ENCODE measurements at places on chromosomes 12 and 14. TPM values are rescaled to one million over a fixed set of nuclear protein-coding genes. Genes with fewer than 3 reads are reported as not detected.

DNA sequence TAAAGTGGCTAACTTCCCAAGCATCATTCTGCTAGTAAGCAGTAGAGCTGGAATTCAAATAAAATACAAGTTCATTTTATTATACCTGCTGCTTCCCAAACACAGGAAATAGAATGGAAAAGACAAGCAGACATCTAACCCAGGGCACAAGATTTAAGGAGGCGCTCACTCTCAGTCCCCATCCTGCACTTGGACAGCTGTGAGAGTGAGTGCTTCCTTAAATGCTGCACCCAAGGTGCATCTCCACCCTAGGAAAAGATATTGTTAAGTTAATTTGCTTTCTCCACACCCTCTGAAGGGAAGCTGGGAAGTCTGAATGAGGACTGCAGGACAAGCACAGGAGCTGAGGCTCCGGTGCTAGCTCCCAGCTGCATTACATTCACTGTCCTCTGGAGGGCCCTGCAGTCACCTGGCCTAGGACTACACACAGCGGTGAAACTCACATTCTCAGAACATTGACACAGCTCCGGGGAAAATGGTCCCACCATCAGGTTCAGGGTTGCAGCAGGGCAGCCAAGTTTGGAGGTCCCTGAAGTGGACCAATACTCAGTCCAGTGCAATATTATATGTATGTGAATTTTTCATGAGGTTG is 14.2 kb downstream of the HEBP1 start:
- no peaks in the 10 kb centered on the region for H3K4me1 ChIP-seq
- no peak overlapping the region for H3K4me3 ChIP-seq
- DNase-seq = no peak
- no peak overlapping the region for H3K27ac ChIP-seq
- H3K36me3 ChIP-seq = no peaks in the 10 kb centered on the region
- no peaks in the 10 kb centered on the region for H3K27me3 ChIP-seq

- peaks cover 8% of the 10 kb centered on the region for H3K4me1 ChIP-seq
- no peak for DNase-seq
- H3K27me3 ChIP-seq = no peaks in the 10 kb centered on the region
- no peak overlapping the region for H3K27ac ChIP-seq
- H3K4me3 ChIP-seq = no peak overlapping the region
Measured at GRCh38 chr12:67468549-67469245, 179.8 kb upstream of the DYRK2 start.

DNA sequence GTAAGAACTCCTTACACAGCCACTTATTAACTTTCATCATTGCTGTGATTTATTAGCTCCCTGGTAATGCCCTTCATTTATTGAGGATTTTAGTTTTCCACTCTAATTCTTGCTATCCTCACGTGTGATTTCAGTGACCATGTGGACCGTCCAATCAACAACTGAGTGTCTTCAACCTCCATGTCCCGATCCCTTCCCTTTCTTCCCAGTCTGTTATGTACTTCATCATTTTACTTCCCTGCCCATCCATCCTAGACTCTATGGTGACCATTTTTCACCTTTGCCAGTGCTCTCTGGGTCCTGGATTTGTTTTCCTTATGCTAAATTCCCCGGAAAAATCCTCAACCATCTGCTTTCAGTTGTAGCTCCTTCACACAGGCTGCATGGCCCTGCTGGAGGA is 111.0 kb downstream of the MSRB3 start:
- H3K4me3 ChIP-seq = no peak overlapping the region
- H3K27me3 ChIP-seq = no peaks in the 10 kb centered on the region
- no peaks in the 10 kb centered on the region for H3K36me3 ChIP-seq

GRCh38 chr14:34164162-34164864 is 213.4 kb upstream of the EGLN3 start:
- no peak for DNase-seq
- no peaks in the 10 kb centered on the region for H3K36me3 ChIP-seq
- H3K4me3 ChIP-seq = no peak overlapping the region
- H3K27me3 ChIP-seq = no peaks in the 10 kb centered on the region
- H3K27ac ChIP-seq = no peak overlapping the region
- H3K4me1 ChIP-seq = no peaks in the 10 kb centered on the region

TEX52 gene
- not detected for total RNA-seq

APOLD1 gene
- total RNA-seq = 21.4 TPM
